ENCODE measurements at places on chromosomes 5 and 9. TPM values are rescaled to one million over a fixed set of nuclear protein-coding genes. Genes with fewer than 3 reads are reported as not detected.

Gene MAMDC4
- 0.85 TPM for total RNA-seq

Gene RELL2
- 2.1 TPM for total RNA-seq

Gene NUTM2G
- total RNA-seq = not detected

Gene TCF7
- total RNA-seq = 0.28 TPM

Gene SV2C
- not detected for total RNA-seq

Gene NIPAL4
- 0.14 TPM for total RNA-seq

Gene NTRK2
- not detected for total RNA-seq

Gene LRRC26
- not detected for total RNA-seq

Gene BTNL8
- total RNA-seq = not detected

Gene IFNA13
- total RNA-seq = not detected

Gene ARL14EPL
- total RNA-seq = 0.18 TPM

Gene NUTM2F
- not detected for total RNA-seq

Gene PCDHGA3
- 1.4 TPM for total RNA-seq

Gene TSLP
- 3.4 TPM for total RNA-seq

Gene LHX3
- total RNA-seq = not detected

Gene TRPM3
- 0.85 TPM for total RNA-seq

Gene MYOT
- not detected for total RNA-seq

Gene RARS1
- total RNA-seq = 187 TPM

Gene HOMER1
- total RNA-seq = 12.8 TPM

Gene TXNDC8
- not detected for total RNA-seq

Gene IFNA21
- not detected for total RNA-seq

Gene FAM114A2
- total RNA-seq = 30.2 TPM

Gene TMEM174
- total RNA-seq = not detected

Gene CCDC171
- 1.7 TPM for total RNA-seq

Gene PAX5
- not detected for total RNA-seq

Gene OR1N1
- total RNA-seq = not detected

Gene TLX3
- total RNA-seq = not detected

Gene DOCK2
- total RNA-seq = 4.4 TPM

Gene ARID3C
- 0.14 TPM for total RNA-seq

Gene RNF208
- total RNA-seq = under 0.01 TPM

Gene NKD2
- 12.0 TPM for total RNA-seq

Gene BARHL1
- not detected for total RNA-seq

Gene CYSRT1
- 0.18 TPM for total RNA-seq

Gene PCDHB11
- 0.18 TPM for total RNA-seq

All from smooth muscle cell of bladder (primary cell).